ENCODE measurements at places on chromosomes 7 and 10. TPM values are rescaled to one million over a fixed set of nuclear protein-coding genes. Genes with fewer than 3 reads are reported as not detected.

DNA sequence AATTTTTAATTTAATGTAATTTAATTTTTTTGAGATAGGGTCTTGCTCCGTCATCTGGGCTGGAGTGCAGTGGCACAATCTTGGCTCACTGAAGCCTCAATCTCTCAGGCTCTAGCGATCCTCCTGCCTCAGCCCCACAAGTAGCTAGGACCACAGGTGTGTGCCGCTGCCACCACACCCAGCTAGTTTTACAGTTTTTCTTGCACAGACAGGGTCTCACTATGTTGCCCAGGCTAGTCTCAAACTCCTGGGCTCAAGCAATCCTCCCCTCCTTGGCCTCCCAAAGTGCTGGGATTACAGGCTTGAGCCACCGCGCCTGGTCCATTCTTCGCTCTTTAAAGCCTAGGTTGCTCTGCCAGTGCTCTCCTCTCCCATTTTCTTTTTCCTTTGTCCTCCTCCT, 12.9 kb downstream of the CALML3 start:
- DNase-seq: no peak

The KLF14 gene
- total RNA-seq: not detected

GRCh38 chr10:14173706-14174594, 156.8 kb downstream of the FRMD4A start:
- no peak for DNase-seq

The CNTNAP2 gene
- 0.15 TPM for total RNA-seq

The MINDY4 gene
- total RNA-seq: 3.6 TPM

Data from NCI-H460 (cell line).